ENCODE measurements at places on chromosomes 2 and 18.

- H3K4me1 ChIP-seq: no peaks in the 10 kb centered on the region
- no peak overlapping the region for H3K27ac ChIP-seq
- H3K36me3 ChIP-seq: no peaks in the 10 kb centered on the region
- H3K27me3 ChIP-seq: peaks cover 1% of the 10 kb centered on the region
- DNase-seq: no peak
- no peak overlapping the region for H3K4me3 ChIP-seq
These were observed 33.1 kb upstream of the EN1 start for GRCh38 chr2:118880501-118880900.

DNA sequence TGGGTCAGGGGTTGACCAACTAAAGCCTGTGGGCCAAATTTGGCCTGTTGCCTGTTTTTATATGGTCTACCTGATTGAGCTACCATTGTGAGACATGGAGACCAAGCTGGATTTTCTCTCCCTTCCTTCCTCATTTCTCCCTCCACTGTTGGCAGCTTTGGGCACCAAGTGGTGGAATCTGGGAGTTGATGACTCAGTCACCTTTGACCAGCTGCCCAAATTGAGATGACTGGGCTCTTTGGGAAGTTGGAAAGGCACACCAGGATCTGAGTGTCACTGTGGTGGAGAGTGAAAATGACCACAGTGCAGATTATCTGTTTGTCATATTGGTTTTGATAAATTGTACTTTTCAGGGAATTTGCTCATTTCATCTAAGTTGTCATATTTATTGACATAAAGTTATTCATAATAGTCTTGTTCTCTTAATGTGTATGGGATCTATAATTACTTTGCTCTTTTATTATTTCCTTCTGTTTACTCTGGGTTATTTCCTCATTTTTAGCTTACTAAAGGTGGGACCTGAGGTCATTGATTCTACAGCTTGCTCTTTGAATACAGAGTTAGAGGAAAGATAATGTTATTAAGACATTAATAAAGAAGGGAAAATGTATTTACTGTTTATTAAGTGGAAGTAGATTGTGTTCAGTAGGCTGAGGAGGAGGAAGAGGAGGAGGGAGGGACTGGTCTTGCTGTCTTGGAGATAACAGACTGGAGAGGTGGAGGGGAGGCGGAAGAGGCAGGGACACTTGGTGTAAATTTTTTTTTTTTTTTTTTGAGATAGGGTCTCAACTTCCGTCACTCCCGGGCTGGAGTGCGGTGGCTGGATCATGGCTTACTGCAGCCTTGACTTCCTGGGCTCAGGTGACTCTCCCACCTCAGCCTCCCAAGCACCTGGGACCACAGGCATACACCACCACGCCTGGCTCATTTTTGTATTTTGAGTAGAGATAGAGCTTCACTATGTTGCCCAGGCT, 31.8 kb downstream of the AGFG1 start:
- DNase-seq: no peak
- peak overlapping the region; percentile 42 for H3K27ac ChIP-seq
- H3K36me3 ChIP-seq: no peaks in the 10 kb centered on the region
- H3K4me3 ChIP-seq: no peak overlapping the region
- peaks cover 20% of the 10 kb centered on the region for H3K4me1 ChIP-seq

- no peaks in the 10 kb centered on the region for H3K36me3 ChIP-seq
- H3K27ac ChIP-seq: no peak overlapping the region
- DNase-seq: no peak
- peaks cover 16% of the 10 kb centered on the region for H3K4me1 ChIP-seq
These were observed 26.3 kb upstream of the SH3RF3 start for GRCh38 chr2:109102588-109103233.

GRCh38 chr2:14577843-14578242, 54.7 kb upstream of the LRATD1 start:
- no peak overlapping the region for H3K4me3 ChIP-seq
- H3K27ac ChIP-seq: no peak overlapping the region
- no peak for DNase-seq
- no peaks in the 10 kb centered on the region for H3K27me3 ChIP-seq
- no peaks in the 10 kb centered on the region for H3K4me1 ChIP-seq
- no peaks in the 10 kb centered on the region for H3K36me3 ChIP-seq

- no peak for DNase-seq
- H3K36me3 ChIP-seq: peaks cover 10% of the 10 kb centered on the region
- no peak overlapping the region for H3K27ac ChIP-seq
- no peak overlapping the region for H3K4me3 ChIP-seq
- peaks cover 35% of the 10 kb centered on the region for H3K4me1 ChIP-seq
These were observed 12.9 kb downstream of the PTPRM start for GRCh38 chr18:7579918-7580542.

- H3K4me3 ChIP-seq: no peak overlapping the region
- peak overlapping the region; percentile 72 for H3K27ac ChIP-seq
- peaks cover 59% of the 10 kb centered on the region for H3K4me1 ChIP-seq
- H3K36me3 ChIP-seq: no peaks in the 10 kb centered on the region
These were observed 118.5 kb downstream of the ACKR3 start for GRCh38 chr2:236688157-236688556.

- H3K36me3 ChIP-seq: peaks cover 20% of the 10 kb centered on the region
- H3K27ac ChIP-seq: peak overlapping the region; percentile 15
- no peaks in the 10 kb centered on the region for H3K27me3 ChIP-seq
These were observed 98.4 kb downstream of the UXS1 start for GRCh38 chr2:106095478-106096298.

DNA sequence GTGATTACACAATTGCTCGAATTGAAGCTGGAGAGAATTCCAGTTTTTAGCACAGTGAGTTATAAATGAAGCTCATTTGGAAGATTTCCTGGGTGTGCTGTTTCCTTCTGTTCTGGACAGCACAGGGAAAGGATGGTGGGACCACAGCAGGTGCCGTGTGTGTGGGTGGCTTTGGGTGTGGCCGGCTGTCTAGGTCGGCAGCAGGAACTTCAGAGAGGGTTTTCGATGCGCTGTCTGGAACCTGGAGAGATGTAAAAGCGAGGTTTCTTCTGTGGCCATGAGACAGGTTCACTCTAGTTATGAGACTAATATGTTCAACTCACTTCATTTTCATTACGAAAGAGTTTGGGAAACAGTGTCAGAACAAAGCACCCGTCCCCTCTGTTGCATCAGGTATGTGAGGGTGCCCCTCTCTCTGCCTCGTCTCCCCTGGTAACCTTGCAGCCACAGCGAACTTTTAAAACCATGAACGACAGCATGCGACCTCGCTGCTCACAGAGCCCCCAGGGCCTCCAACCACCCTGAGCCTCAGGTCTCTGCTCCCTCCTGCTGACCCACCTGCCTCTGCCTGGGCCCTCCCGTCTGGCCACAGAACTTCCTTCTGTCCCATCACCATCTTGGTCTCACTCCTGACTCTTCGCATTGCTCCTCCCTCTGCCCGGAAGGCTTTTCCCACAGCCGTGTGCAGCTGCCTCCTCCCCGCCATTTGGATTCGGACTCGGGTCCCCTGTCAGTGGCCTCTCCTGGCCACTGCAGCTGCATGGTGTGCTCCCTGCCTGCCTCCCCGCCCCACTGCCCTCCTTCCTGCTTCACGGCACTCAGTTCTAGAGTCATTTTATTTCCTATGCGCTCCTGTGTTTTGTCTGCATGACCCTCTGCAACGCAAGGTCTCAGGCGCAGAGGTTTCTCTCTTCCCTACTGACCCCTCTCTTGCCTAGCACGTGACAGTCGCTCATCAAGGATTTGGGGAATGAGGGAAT, 151.2 kb downstream of the NDUFA10 start:
- H3K27ac ChIP-seq: no peak overlapping the region
- DNase-seq: no peak
- no peak overlapping the region for H3K4me3 ChIP-seq
- H3K27me3 ChIP-seq: peaks cover 5% of the 10 kb centered on the region
- H3K36me3 ChIP-seq: no peaks in the 10 kb centered on the region

GRCh38 chr2:114436329-114436728, 6.1 kb upstream of the DPP10 start:
- no peaks in the 10 kb centered on the region for H3K27me3 ChIP-seq
- H3K36me3 ChIP-seq: no peaks in the 10 kb centered on the region
- H3K4me1 ChIP-seq: no peaks in the 10 kb centered on the region
- no peak overlapping the region for H3K27ac ChIP-seq
- no peak overlapping the region for H3K4me3 ChIP-seq

GRCh38 chr18:62335494-62335893, 10.4 kb downstream of the TNFRSF11A start:
- peaks cover 60% of the 10 kb centered on the region for H3K4me1 ChIP-seq
- no peak overlapping the region for H3K4me3 ChIP-seq
- no peak overlapping the region for H3K27ac ChIP-seq
- H3K36me3 ChIP-seq: peaks cover 14% of the 10 kb centered on the region

DNA sequence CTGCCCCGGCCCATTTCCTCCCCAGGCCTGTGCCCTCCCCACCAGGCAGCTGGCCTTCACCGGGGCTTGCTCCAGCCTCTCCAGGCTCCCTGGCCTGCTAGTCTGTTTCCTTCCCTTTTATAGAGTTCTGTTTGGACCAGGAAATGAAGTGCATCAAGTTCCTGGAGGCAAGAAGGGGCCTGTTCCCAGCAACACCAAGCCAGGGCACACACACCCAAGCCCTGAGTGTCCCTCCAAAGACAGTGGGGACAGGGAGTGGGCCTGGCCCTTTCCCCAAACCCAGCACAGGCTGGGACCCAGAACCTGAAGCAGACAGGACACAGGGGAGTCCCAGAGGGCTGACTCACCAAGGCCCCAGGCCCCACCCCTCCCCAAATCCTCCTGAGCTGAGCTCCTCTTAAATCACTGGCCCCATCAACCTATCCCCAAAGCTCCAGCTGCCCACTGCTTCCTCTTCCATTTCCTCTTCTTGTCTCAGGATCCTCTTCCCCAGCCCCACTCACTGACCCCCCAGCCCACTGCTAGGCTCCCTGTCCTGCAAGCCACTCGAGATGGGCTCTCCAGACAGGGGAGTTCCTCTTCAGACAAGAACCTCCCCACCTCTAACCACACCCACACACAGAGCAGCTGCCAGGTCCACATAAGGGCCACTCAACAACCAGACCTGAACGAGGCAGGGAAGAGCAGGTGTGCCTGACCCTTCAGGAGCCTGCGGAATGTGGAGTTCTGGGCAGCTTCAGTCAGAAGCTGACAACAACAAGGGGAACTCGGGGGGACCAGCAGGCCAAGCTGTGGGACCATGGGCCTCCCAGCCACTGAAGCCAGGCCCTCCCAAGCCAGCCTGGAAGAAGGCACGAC, 74.2 kb downstream of the TNS1 start:
- peaks cover 9% of the 10 kb centered on the region for H3K36me3 ChIP-seq
- H3K4me3 ChIP-seq: no peak overlapping the region
- DNase-seq: no peak

DNA sequence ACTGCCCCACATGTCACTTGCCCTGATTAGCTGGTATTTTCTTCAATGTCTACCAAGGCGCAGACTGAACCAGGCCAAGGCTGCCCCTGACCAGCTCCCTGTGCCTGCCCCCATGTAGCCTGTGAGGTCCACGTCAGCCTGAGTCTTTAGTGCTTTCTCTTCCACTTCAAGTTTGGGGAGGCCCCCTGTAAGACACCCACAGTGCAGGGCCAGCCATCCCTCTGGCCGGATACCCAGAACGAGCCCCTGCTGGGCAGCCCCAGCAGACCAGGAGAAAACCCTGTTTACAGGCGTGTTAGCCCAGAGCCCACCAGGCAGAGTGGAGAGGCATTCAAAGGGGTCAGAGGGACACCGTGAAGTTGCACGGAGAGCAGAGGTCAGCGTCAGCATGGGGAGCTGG, 92.4 kb downstream of the TFCP2L1 start:
- peaks cover 6% of the 10 kb centered on the region for H3K27me3 ChIP-seq
- no peak overlapping the region for H3K4me3 ChIP-seq
- H3K27ac ChIP-seq: no peak overlapping the region
- DNase-seq: no peak
- no peaks in the 10 kb centered on the region for H3K4me1 ChIP-seq
- H3K36me3 ChIP-seq: peaks cover 3% of the 10 kb centered on the region

DNA sequence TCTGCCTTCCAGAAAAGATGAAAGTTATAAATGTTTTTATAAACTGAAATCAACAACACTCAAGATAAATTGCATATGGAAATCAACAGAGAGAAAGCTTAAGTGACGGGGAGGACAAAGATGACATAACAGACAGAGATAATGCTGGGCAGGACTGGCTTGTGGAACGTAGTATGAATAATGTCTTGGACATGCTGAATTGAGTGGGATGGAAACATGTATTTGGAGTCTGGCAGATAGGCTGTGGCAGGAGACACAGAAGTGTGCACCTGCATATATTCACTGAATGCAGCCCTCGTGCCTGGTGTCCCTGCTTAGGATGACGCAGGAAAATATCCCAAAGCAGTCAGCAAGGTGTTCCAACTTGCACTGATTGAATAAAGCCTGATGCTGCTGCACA, 318.2 kb downstream of the CBLN2 start:
- no peaks in the 10 kb centered on the region for H3K36me3 ChIP-seq
- no peak overlapping the region for H3K27ac ChIP-seq
- H3K4me3 ChIP-seq: no peak overlapping the region

DNA sequence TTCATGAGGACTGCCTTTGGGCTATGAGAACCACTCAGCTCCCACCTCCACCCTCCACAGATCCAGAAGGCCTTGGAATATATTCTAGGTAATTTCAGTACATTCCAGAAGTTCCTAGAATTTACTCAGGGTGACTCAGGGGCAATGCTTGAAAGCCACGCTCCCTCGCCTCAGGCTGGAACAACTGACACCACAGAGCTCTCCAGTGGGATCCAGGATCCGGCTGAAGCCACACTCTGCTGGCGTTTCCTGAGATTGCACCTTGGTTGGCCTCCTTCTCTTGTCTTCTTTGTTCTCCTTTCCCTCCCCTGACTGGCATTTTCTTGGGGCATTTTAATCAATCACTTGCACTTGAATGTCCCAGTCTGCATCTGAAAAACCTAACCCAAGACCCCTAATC, 92.6 kb upstream of the KCNE4 start:
- H3K27me3 ChIP-seq: peaks cover 3% of the 10 kb centered on the region
- H3K27ac ChIP-seq: no peak overlapping the region
- no peaks in the 10 kb centered on the region for H3K36me3 ChIP-seq

DNA sequence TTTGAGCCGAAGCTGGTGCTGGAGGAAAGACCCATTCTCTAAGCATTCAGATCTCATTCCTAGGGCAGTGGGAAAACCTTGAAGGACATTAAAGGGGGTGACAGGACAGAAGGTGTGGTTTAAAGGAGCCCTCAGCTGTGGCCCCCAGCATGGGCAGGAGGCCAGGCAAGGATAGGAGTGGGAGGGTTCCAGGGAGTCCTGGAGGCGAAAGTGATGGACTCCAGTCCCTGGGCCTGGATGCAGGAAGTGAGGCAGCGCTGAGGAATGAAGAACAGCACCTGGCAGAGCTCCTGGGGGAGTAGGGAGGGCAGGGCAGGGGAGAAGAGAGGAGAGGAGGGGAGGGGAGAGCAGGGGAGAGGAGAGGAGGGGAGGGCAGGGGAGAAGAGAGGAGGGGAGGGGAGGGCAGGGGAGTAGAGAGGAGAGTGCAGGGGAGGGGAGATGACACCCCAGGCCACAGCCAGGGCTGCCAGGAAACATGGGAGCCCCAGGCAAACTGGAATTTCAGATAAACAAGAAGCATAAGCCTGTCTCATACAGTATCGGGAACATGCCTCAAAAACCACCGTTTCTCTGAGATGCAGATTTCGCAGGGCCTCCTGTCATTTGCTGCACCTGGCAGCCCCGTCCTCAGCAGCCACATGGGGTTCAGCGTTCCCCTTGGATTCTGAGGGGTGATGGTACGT, 5.7 kb downstream of the RAMP1 start:
- no peak overlapping the region for H3K27ac ChIP-seq
- no peaks in the 10 kb centered on the region for H3K36me3 ChIP-seq
- H3K4me3 ChIP-seq: no peak overlapping the region
- DNase-seq: no peak

Data from endothelial cell (in vitro differentiated cells).